CD4-positive, alpha-beta T cell treated with Interleukin-1 beta for 1 hour (primary cell): ENCODE measurements at places on chromosomes 5 and 9.

- peak; percentile 36 for DNase-seq
Observed at GRCh38 chr5:56480078-56480704, 247.1 kb upstream of the ANKRD55 start.

DNA sequence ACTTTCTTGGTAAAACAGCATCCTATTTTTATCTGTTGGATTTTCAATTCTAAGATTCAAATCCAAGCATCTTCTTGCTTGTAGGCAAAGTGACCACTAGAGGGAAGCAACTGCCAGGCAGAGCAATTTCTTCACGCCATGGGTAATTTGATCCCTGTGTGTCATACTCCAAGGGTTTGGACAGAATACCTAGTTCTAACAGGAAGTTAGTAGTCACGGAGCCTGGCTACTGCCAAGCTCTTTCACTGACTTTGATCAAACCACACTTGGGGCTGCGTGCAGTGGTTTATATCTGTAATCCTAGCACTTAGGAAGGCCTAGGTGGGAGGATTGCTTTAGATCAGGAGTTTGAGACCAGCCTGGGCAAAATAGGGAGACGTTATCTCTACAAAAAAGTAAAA, 473.6 kb upstream of the TNC start:
- no peak for DNase-seq

DNA sequence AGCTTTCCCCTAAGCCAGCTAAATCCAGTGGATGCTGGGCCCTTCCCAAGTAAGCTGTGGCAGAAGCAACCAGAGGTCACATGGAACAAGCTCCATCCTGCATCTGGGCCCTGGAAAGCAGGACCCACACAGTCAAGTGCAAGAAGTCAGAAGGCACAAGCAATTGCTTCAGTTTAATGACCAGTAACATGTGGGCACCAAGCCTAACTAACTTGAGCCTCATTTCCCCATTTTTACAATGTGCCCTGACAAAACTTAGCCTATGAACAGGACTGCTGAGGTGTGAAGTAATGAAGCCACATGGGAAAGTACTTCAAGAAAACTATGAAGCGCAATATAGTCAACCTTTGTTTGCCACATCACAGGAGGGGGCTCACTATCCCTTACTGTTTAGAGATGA, 90.5 kb downstream of the TLE1 start:
- DNase-seq: no peak

DNA sequence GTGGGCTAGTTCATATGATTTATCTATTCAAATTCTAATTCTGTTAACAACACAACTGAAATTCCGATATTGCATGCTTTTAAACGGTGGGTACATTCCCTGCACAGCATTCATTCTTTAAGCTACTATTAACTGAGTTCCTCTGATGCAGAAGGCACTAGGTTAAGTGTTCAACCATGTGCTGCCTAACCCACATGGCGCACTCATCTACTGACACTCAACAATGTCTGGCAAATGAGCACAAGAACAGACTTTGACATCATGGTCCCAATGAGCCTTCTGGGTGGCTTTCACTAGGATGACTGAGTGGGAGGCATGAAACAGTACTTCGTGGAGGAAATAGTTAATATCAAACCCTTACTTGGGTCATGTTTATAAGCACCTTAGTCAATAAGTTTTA, 10.2 kb downstream of the NREP start:
- no peak for DNase-seq

DNA sequence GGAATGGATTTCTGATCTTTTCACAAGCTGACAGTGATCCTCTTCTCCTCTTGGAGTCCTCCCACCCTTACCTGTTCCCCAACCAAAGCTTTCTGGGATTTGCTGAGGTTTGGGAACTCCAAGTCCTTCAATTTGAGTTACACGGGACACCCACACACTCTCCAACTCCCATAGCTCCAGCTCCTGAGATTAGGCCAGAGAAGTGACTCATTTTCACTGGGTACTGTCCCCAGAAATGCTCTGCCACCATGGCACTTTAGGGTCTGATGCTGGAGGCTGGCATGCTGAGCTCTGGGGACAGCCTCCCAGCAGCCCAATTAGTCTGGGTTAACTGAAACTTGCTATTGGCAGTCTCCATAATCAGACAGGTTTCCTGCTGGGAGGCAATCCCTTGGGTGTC, 14.0 kb upstream of the HRCT1 start:
- no peak for DNase-seq

GRCh38 chr5:35029333-35029732, 18.4 kb downstream of the AGXT2 start:
- no peak for DNase-seq

DNA sequence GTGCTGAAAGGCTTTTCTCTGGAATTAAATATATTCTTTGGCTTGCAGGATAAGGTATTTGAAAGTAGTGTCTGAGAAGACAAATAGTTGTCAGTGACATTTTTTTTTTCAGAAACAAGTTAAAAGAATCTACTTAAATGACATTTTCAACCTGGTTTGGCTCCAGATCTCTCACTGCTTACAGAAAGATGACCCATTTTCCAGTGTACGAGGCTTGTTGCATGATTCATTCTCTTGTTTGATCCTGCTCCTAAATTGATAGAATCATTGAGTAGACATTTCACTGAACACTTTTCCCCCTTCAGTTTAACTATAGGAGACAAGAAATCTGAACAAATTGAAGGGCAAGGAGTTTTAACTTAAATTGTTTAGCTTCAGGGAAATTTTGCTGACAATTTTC, 546.1 kb downstream of the ZNF608 start:
- DNase-seq: no peak

DNA sequence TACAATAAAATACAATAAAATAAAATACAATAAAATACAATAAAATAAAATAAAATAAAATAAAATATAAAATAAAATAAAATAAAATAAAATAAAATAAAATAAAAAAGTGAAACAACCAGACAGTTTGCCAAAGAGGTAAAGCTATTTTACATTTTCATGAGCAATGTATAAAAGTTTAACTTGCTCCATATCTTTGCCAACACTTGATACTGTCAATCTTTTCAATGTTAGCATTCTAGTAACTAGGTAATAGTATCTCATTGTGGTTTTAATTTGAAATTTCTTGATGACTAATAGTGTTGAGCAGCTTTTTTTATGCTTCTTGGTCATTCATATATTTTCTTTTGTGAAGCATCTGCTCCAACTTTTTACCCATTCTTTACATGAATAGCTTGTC, 17.3 kb downstream of the TTC33 start:
- no peak for DNase-seq

GRCh38 chr9:125789196-125789595, 42.0 kb downstream of the PBX3 start:
- no peak for DNase-seq

DNA sequence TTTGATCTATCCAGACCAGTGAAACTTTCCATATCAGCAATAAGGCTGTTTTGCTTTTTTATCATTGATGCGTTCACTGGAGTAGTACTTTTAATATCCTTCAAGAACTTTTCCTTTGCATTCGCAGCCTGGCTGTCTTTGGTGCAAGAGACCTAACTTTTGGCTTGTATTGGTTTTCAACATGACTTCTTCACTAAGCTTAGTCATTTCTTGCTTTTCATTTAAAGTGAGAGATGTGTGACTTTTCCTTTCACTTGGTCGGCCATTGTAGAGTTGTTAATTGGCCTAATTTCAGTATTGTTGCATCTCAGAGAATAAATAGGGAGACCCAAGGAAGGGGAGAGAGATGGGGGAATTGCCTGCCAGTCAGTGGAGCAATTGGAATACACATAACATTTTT, 26.4 kb upstream of the CMYA5 start:
- DNase-seq: no peak

DNA sequence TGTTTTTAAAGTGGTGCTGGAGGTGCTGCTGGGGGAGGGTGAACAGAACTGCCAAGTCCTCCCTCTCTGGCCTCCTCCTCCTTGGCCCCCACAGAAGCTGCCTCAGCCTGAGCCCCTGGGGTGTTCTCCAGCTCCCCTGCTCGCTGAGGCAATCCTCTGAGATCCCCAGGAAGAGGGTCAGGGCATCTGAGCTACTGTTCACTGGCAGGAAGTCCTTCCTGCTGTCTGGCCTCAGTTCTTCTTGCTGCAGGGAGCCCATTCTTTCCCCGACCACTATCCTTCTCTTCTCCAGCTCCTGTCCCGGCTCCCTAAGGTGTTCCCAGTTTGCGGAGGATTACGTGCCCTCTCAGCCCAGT, 9.7 kb downstream of the CNTFR start:
- no peak for DNase-seq

GRCh38 chr5:31640573-31640972, 1.6 kb downstream of the PDZD2 start:
- no peak for DNase-seq

DNA sequence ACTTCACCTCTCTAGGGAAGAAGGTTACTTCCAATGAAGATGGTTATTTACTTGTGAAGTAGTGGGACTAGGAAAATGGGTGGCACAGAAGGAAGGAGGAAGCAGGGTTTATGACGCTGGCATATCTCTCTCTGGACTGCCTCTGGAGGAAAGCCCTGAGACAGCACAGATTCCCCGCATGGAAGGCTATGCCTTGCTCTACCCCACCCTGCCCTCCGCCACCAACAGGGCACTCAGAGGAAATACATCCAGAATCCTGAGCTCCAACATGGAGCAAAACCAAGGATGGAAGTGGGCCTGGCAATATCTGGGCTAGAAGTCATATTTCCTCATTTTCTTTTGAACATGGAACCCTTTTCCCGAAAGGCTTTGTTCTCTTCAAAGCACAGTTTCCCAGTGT, 346.9 kb downstream of the ZSWIM6 start:
- no peak for DNase-seq

DNA sequence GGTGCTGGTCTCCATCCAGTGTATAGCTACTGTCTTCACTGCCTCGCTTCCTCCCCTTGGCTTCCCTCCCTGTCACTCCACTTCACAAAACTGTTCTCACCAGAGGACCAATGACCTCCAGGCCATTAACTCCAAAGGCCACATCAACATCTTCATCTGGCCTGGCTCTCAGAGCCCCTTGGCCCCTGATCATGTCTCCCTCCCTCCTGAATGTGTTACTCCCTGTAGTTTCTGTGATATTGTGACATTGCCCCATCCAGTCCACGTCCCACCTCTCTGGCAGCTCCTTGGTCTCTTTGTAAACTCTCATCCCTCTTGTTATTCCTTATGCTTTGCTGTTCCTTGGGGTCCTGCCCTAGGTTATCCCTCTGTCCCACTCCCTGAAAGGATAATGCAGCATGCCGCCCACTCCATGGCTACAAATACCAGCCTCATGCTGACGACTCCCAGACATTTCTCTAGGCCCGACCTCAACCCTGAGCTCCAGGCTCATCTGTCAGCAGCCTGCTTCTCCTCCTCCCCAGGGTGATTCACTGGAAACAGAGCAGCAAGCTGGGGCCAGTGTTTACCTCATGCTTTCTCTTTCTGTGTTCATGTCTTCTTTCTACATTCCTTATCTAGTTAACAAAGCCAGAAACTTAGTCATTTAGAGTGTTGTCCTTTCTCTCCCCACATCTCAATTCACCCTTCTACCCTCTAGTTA, 312.2 kb downstream of the SPOCK1 start:
- no peak for DNase-seq

- no peak for DNase-seq
Observed at GRCh38 chr9:97179616-97180015, 127.8 kb upstream of the CCDC180 start.

GRCh38 chr5:154278908-154279307, 88.4 kb downstream of the GALNT10 start:
- DNase-seq: no peak

DNA sequence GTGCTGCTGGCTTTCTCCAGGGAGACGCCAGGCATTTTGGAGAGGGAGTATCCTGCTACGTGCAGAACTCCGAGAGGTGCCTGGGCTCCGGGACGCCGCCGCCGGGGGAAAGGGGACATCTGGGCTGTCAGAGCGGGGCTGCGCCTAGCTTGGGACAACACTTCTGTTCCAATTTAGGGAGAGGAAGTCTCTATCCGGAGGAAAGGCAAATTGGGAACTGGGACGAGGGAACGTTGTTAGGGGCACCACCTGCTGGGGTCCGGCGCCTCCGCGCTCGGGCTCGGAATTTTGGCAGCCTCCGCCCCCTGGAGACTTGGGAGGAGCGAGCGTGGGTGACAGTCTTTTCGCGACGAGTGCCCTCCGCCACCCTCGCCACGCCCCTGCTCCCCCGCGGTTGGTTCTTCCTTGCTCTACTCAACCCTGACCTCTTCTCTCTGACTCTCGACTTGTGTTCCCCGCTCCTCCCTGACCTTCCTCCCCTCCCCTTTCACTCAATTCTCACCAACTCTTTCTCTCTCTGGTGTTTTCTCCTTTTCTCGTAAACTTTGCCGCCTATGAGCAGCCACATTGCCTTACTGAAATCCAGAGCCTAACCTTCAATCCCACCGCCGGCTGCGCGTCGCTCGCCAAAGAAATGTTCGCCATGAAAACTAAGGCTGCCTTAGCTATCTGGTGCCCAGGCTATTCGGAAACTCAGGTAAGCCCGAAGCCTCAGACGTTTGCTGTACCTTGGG, 1.6 kb downstream of the TSLP start:
- DNase-seq: peak; percentile 35

GRCh38 chr9:105401651-105402050, 46.2 kb upstream of the FSD1L start:
- DNase-seq: no peak

GRCh38 chr9:93207326-93207814, 23.4 kb downstream of the WNK2 start:
- DNase-seq: no peak

- no peak for DNase-seq
Observed at GRCh38 chr9:135062254-135062653, 25.2 kb upstream of the OLFM1 start.

DNA sequence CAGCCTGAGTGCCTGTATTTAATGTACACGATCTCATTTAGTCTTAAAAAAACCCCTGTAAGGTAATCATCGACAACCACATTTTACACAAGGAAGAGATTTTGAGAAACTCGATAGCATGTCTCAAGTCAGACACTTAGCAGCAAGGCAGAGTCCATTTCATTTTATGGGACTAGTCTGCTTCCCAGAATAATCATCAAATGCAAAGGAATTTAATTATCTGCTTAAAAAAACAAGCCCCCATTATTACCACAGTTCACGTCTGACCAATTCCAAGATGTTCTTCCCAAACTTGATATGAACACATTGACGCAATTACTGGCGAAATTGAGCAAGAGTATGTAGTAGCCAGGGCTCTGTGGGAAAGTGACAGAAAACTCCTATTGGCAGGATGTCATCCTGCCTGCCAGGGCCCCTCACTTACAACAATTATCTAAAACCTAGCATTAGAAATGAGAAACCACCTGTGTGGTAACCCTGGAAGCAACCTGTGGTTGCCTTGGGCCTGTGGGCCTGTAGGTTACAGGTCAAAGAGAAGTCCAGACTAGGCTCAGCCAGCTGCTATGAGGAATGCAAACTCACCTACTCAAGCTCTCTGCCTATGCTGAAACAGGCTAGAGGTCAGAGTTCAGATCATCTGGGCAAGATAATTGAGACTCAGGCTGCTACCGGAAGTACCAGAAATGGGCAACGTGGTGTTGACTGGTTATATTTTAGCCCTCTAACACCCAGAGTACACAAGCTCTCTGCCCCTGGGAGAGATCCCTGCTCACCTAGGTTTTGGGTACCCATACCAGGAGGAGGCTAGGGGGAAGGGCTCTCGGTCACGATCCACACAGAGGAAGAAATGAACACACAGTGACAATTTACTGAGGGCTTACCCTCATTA, 1.6 kb downstream of the B4GALT1 start:
- DNase-seq: peak; percentile 60

GRCh38 chr5:95590880-95591279, 29.0 kb upstream of the GPR150 start:
- DNase-seq: no peak
